NCI-H2029 (cell line): ENCODE measurements at places on chromosomes 2 and 18.
A peak's percentile ranks its signal among the peaks of the same experiment; 100 is the strongest.

- no peak for DNase-seq
Observed at GRCh38 chr2:195648787-195649186, 8.2 kb upstream of the SLC39A10 start.

- peak; percentile 37 for DNase-seq
Observed at GRCh38 chr2:27407798-27408491, 1.4 kb downstream of the PPM1G start.

GRCh38 chr2:27776097-27776496 lies 4.6 kb downstream of the MRPL33 start:
- no peak for DNase-seq

DNA sequence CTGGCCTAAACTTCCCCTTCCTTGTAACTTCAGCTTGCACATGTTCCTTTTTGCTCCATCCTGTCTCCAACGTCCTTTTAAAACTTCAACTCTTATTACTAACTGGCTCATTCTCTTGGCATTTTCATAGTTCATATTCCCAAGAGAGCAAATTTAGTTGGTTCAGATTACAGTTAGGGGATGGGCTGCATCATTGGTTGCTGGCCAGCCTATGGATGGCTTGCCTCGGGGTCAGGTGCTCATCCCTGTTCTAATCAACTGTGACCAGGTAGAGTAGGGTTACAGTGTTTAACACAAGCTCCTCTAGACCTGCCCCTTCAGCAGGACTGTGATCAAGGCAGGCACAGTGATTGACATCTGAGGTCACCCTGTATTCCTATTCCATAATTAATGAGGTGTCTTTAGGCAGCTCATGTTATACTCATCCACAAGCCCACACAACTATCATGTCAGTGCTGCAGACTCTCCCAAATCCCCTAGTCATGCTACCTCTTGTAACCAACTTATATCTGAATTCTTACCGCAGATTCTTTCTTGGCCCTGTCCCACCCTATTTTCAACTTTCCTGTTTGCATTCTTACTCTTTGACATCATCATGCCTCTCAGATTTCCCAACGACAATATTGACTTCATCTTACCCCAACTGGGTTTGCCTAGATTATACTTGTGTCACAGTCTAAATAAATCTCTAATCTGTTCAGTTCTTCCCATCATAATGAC lies 293.3 kb downstream of the MTX2 start:
- DNase-seq = no peak

DNA sequence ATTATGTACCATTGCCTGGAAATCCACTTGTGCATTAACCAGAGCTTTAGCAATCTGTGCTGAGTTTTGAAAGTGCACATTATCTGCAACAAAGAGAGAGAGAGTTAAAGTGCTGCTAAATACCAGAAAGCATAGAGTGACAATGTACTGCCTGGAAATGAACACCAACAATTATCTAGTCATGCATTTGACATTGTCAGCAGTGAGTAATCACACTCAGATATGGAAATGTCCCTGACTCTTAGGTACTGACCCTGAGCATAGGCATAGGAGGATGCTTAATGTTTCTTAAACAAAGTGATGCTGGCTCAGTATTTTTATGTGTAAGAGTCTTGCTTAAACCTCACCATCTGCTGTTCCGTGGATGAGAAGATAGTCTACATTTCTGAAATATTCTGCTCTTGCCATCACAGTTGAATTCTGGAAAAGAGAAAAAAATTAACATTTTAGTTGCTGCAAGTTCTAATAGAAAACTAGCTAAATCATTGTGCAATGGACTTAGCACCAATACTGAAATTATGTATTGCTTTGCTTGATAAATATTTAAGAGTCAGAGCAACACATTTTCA lies 20.8 kb upstream of the GCG start:
- DNase-seq = no peak

DNA sequence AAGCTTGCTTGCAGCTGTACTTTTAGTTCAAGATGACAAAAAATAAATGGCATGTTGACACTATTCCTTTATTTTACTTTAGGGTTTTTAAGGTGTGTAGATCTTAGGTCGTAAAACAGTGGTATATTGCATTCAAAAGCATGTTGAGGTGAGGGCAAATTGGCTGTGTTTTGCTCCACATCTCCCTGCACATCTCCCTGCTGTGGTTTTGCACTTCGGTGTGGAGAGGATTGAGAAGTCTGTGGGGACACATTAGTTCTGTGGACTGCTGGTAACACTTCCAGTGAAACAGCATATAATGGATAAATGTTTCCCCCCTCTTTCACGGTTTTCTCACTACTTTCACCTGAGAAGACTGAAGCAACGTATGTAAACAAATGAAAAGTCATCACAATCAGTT lies 25.1 kb downstream of the C2orf74 start:
- DNase-seq = no peak

- DNase-seq = no peak
Observed at GRCh38 chr2:145987793-145988192, 1467.9 kb upstream of the ZEB2 start.

DNA sequence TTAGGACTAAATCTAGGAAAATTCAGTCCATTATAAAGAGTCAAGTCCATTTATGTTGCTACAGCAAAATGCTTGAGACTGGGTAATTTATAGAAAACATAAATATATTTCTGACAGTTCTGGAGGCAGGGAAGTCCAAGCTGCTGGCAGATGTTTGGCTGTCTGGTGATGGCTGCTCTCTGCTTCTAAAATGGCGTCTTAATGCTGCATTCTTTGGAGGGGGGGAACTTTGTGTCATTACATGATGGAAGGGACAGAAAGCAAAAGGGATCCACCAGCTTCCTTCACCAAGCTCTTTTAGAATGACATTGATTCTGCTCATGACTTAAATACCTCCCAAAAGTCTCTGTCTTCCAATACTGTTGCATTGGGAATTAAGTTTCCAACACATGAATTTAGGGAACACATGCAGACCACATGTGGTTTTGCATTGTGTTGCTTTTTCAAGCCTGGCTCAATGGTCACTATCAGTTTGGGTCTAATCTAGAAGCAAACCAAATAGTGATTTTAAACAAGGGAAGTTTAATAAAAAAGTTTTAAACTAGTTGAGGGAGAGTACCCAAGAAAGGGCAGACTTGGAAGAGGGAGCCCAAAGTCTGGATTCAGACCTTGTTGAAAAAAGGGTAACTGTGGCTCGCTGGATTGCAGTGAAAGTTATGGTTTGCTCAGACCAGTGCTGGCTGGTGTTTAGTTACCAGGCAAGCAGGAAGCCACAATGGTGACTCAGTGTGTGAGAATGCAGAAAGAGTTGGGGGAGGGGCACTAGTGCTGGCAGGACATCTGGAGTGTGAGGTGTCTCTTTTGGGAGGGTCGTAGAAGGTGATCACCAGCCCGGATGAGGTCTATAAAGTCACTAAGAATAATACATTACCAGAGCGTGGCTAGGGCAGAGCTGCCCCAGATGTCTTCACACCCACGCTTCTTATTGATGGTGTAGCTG lies 30.8 kb downstream of the C18orf54 start:
- DNase-seq = no peak

DNA sequence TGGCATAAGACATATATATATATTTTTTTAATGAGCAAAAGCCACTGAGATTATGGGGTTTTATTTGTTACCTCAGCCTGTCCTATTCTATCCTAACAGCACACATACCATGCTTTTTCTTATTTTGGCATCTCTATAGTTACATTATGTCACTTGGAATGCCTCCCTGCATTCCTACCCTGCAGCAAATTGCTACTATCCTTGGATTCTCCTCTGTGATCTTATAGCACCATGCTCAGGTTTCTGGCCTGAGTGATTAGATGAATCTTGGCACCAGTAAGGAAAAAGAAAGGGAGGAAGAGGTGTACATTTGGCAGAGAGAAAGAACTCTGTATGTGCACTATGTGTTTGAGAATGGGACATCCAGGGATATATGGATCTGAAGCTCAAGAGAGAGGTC lies 86.3 kb upstream of the PELI1 start:
- no peak for DNase-seq

DNA sequence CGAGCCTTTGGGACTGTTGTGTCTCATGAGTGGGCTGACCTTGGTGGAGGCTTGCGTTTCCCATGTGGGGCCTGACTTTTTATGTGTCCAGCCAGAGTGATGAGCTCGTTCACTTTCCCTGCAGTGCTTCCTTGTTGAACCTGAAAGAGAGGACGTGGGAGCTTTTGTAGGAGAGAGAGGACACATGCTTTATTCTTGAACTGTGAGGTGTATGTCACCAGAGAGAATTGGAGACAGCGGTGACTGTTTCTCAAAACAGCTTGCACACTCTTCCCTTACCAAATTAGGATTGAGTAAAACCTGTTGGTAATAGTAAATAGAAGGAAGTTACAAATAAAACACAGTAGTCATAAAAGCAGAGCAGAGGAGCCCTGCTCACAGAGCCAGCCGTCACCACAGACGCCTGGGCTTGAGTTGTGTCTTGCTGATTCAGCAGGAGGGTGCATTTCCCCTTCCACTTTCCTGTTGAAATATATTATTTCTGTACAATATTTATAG lies 60.7 kb downstream of the INPP4A start:
- DNase-seq = peak; percentile 17

DNA sequence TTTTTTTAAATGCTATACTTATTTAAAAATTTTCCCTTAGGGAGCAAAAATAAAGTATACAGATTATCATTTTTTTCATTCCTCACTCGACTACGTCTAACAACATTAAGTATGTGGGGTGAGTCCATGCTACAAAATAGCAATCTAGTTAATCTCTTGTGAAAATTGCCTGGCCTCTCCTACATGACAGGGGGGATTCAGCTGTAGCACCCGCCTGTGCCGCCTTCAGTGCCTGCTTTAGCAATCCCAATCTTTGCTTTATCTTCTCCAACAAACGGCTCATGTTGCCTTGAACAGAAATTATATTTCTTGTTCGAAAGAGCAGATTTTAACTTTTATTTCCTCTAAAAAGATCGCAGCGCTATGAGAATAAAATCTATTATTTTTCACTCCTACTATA lies 2.4 kb upstream of the SOX11 start:
- DNase-seq = no peak

DNA sequence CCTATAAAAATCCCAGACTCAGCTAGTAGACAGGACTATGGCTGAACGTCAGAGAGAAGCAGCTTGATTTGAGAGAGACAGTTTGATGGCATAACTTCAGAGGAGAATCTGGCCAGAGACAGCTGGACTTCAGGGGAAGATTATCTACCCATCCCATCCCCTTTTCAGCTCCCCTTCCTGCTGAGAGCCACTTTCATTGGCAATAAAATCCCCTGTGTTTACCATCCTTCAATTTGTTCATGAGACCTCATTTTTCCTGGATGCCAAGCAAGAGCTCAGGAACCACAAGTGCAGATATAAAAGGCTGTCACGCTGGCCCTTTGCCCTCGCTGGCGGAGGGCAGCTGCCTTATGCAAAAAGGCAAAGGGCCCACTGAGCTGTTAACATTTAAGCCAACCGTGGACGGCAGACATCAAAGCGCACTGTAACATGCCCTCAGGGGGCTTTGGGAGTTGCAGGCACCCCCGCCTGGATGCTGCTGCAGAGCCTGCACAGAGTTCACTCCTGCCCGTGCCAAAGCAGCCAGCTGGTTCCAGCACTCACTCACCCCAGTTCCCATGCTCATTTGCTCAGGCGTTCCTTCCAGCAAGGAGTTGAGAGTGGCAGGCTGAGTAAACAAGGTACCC lies 164.3 kb upstream of the PGAP1 start:
- DNase-seq = no peak

DNA sequence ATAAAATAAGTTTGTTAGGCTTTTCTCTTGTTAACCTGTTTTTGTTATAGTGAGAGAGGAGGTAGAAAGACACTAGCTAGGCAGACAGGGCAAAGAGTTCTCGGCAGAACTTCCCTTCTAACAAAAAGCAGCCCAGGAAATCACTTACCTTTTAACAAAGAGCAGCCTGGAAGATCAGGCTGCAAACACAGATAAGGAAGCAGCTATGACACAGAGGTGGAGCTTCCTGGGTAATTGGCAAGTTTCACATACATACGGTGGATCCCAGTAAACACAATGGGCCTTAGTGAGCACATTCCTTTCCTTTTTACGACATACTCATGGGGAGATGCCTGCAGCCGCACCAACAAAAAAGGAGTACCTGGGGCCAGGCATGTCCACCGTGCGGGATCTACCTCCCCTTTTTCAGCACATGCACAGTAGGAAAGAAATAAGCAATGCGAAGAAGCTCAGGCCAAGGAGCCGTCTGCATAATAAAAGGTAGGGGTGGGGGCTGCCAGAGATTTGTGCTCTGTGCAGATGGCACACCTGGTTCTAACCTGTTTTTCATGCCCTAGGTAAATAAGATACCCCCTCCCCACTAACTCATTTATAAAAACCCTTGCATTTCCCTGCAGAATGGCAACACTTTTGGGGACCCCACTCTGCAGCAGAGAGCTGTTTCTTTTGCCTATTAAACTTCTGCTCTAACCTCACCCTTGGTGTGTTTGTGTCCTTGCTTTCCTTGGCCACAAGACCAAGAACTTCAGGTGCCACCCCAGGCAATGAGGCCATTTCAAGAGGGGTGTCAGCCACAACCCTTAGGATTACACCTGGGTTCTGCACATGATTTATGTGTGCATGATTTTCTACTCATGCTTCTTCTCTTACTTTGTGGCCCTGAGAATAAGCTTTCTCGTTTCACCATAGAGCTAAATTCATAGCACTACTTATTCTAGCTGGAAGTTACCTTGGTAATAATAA lies 26.5 kb downstream of the MDH1 start:
- no peak for DNase-seq

GRCh38 chr2:1936427-1936980 lies 192.2 kb upstream of the PXDN start:
- DNase-seq = no peak

DNA sequence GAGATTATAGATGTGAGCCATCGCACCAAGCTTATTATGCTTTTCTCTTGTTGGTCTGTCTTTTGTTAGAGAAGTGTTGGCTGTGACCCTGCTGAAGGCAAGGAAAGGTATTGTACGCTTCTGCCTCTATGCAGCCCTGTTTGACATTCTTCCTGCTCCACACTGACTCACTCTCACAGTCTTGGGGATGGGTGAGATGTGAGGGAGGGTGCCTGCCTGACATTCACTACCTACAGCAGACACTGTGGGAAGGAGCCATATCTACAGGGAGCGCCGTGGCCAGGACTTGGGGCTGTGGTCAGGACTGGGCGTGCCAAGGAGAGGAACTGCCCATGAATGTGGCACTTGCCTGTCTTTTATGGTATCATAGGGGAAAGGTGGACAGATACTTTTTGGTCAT lies 43.9 kb upstream of the FHL2 start:
- DNase-seq = no peak

- DNase-seq = no peak
Observed at GRCh38 chr2:147789287-147789686, 55.5 kb upstream of the ACVR2A start.

- no peak for DNase-seq
Observed at GRCh38 chr2:26648516-26648915, 7.3 kb upstream of the CIB4 start.

DNA sequence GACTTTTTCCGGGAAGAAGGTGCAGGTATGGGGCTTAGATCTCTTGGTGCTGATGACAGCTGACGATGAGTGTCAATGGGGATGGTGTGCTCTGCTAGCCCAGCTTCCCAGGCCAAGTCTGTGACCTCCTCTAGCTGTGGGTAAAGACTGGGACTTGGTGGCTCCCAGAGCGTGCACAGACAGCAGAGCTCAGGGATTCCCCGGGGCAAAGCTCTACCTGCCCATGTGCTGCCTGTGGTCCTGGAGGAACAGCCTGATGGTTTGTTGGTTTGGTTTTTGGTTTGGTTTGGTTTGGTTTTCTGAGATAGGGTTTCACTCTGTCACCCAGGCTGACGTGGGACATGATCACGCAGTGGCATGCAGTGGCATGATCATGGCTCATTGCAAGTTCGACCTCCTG lies 19.2 kb downstream of the ATP6V1B1 start:
- no peak for DNase-seq

- DNase-seq = no peak
Observed at GRCh38 chr2:56209701-56210100, 25.9 kb downstream of the CCDC85A start.
